ENCODE measurements at places on chromosomes 11 and 22.

GRCh38 chr22:44693756-44694155 is 8.2 kb upstream of the PRR5 start:
- no peak for DNase-seq

DNA sequence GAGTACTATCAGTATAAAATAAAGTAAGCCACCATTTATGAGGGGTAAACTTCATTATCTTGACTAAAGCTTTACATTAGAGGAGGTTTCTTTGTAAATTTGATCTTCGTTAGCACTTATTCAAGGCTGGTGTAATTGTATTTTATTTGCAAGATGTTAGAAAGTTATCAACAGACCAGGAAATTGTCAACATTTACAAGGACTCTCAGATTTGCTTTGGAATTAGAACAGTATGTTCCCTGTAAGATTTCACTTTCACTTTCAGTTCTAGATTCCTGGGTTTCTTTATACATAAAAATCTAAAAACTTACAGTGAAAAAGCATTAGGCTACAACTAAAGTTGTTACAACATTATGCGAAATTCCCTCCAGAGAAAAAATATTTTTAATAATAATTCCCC is 4.6 kb upstream of the BIRC3 start:
- DNase-seq: no peak

DNA sequence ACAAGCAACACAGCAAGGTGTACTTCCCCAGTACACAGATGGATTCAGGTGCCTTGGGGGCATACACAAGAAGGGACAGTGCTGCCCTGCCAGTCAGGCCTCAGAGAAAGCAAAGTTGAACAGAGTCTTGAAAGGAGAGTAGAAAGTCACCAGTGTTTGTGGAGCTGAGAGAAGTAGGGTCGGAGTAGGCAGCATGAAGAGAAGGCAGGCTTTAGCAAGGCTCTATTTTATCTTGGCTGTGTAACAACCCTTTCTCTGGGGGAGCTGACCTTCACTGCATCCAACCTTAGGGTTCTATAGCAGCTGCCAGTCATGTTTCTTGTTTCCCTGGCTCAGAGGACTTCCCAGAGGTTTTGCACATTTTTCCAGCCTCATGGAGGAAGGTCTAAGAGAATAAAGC is 77.4 kb upstream of the BLID start:
- DNase-seq: no peak

- DNase-seq: no peak
Measured at GRCh38 chr11:63502252-63502820, 3.5 kb upstream of the LGALS12 start.

DNA sequence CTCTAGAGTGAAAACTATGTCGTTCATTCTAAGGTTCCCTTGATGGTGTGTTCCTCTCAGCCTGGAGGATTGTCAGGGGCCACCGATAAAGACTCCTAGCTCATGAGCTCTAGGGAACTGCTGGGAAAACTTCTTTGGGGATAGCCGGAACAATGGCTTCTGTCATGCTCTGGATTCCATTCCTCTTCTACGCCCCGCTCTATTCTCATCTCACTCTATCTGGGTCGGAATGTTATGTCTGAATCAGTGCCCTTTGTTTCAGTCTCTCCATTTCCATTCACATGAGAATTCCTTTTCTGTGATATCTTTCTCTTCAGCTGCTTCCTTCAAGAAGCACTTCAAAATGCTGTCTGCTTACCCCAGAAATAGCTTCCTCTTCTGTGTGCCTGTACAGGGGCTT is 16.9 kb upstream of the SLCO2B1 start:
- DNase-seq: no peak

GRCh38 chr11:72764503-72764902 is 12.3 kb upstream of the ARAP1 start:
- DNase-seq: no peak

DNA sequence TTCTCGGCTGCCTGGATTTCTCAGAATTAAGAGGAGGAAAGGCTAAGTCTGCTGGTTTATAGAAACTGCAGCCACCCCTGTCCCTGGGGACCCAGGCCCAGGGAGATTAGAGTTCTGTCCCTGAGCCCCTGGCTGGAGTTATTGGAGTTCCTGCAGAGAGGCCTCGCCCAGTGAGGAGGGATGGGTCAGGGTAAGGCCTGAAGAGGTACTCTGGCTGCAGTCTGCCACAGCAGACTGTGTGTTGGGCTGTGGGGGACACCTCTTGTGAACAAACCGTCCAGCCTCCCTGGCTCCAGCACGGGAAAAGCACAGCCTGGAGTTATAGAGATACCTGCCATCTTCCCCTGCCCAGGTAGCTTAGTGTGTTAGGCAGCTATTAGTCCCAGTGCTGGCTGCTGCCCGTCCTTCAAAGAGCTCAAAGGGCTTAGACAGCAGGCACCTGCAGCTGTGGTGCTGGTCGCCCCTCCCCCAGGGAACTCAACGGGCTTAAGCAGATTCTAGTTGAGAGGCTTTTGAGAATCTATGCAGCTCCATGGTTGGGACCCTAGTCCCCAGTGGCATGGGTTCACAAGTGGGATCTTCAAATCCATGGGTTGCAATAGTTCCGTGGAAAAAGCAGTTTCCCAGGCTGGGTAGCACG is 36.6 kb upstream of the MUC15 start:
- no peak for DNase-seq

GRCh38 chr11:77214557-77214956 is 86.5 kb downstream of the MYO7A start:
- no peak for DNase-seq

DNA sequence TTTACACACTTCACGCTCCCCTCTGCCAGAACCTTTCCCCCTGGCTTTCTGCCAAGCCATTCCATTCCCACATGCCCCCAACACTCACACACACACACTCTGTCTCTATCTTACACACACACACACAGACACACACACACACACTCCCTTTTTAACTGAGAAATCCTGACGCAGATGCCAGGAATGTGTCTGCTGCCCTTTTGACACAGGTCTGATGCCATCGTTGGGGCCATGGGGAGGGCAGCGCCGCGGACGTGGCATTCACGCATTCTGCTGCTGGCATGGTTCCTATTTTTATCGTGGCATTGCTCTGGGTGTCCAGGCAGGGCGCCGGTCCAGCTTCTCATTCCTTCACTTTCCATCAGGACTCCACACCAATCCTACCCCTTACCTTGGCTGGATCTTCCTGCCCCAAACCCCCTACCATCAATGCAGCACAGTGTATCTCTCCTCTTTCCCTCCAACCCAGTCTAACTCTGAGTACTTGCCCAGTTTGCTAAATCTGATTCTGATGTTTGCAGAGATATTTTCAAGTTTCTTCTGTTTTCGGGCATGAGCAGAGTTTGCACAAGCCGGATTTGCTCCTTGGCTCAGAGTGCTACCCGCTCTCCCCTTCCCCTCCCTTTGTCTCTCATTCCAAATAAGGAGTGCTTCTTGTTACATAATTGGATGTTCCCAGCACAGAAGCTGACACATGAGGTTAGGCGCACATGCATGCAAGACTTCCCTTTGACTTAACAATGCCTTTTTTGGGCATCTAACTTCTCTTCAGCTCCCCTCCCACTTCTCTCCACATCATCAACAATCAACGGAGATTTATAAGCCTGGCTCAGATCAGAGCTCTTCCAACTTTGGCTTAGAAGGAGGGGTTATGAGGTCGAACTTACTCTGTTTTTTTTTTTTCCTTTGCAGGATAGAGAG is 18.8 kb downstream of the SNX19 start:
- no peak for DNase-seq

DNA sequence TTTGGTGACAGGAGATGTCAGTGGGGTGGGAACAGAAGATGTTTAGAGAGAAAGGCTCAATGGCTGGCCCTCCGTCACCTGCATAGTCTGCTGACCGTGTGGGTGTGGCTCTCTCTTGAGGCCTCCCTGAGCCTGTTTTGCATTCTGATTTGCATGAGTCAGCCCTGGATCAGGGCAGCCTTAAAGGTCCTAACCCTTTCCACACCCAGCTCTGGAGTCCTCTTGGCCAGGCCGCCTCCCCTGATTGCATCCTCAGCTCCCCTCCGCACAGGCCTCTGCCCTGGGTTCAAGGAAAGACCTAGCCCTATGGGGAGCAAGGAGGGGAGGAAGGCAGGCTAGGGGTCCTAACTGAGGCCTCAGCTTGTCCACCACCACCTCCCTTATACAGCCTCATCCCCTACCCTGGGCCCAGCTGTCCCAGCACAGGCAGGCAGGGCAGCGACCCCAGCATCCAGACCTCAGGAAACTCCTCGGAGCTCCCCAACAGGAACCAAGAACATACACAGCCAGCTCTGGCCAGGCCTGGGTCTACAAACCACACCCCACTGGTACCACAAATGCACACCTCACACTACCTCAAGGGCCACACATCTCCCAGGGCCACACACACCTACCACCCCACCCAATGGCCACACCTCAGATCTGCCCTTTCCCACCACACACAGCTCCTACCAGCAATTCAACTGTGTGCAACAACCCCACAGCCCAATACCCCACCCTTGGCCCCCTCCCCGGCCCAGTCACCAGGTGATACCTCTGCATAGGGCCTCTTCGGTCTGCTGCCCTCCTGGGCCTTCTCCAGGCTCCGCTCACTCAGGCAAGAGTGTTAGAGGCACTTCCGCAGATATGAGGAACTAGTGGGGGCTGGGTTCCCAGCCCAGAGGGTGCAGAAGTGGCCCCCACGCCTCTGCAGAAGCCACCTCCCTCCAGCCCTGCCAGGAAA is 13.7 kb downstream of the ARAP1 start:
- DNase-seq: no peak

GRCh38 chr11:114042234-114042633 is 17.3 kb upstream of the ZBTB16 start:
- no peak for DNase-seq

- no peak for DNase-seq
Measured at GRCh38 chr11:109680127-109680526, 258.1 kb downstream of the C11orf87 start.

- no peak for DNase-seq
Measured at GRCh38 chr11:8032576-8033304, 45.6 kb downstream of the EIF3F start.

GRCh38 chr11:121063728-121064127 is 37.3 kb upstream of the TECTA start:
- no peak for DNase-seq

- no peak for DNase-seq
Measured at GRCh38 chr11:27011560-27012233, 17.8 kb downstream of the FIBIN start.

DNA sequence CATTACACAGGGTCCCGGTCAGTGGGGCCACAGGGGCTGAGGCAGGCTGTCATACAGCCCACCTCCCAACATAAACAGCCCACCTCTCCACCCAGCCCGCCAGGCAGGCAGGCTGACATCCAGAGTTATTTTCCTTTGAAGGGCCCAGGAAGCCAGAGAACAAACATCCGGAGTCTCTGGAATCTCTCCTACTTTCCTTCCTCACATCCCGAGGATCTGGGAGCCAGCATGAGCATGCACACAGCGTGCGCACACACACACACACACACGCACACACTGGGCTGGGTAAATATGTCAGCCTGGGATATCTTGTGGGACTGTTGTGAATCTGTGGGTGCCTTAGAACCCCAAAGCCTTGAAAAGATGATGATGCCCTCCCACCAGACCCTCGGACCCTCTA is 55.4 kb downstream of the PDE2A start:
- no peak for DNase-seq

- DNase-seq: no peak
Measured at GRCh38 chr11:35463331-35463751, 44.0 kb upstream of the SLC1A2 start.

GRCh38 chr22:46077669-46078099 is 72.6 kb upstream of the PPARA start:
- DNase-seq: no peak

DNA sequence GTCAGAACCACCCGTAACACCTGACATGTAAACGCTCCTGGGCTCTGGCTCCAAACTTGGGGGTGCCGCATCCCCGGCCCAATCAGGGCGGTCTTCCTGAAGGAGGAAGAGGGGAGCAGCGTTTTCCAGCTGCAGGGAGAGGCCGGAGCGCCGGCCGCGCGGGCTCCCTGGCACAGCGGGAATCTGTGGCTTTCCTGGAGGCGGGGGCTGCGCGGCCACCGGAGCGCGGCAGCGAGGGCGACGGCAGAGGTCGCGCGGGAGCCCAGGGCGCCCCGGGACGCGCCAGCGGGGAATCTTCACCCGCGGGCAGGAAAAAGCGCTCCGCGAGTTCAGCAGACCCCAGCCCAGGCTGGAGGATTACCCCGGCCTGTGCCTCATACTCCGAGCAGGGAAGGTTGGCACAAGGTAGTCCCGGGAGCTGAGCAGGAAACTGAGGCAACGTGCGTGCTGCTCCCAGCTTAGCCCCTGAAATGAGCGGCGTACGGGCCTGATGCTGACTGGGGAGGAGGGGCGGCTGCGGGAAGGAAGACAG is 600 bp upstream of the ESAM start:
- no peak for DNase-seq

- DNase-seq: no peak
Measured at GRCh38 chr11:65208785-65209710, 27.3 kb downstream of the CAPN1 start.

- DNase-seq: no peak
Measured at GRCh38 chr22:19591568-19591967, 67.4 kb upstream of the CLDN5 start.

DNA sequence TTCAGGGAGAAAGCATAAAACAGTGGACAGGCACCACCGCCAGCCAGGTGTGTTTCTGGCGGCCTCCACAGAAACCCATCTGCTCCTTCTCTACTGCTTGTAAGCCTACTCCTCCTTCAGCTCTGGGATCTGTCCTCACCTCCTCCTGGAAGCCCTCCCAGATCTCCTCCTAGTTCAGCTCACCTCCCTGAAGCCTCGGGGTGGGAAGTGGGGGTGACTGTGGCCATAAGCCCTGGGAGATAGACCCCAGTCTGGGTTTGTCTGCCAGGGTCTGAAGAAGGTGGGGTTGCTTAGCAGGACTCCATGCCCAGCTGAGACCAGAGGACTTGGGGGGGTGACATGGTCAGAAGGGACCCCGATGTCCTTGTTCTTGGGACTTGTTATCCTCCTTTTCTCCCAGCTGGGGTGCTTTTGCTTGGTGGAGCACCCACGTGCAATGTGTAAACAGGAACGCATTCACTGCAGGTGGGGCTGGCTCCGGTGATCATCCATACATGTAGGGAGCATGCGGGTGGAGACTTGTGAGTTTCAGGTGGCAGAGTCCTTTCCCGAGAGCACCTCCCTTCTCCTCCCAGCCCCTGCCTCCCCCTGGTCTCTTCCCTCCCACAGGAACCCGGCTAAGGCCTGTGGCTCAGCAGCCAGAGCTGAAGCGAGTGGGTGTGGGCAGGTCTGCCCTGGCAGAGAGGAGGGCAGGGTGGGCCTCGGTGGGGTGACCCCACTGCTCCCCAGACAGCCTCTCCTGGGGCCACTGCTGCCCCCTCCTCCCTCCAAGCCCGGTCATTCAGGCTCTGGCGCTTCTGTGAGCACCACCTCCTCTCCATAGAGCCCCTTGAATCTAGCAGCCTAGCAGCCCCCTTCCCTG is 25.9 kb downstream of the MRGPRG start:
- DNase-seq: no peak

- DNase-seq: no peak
Measured at GRCh38 chr11:79449040-79449439, 8.2 kb upstream of the TENM4 start.

DNA sequence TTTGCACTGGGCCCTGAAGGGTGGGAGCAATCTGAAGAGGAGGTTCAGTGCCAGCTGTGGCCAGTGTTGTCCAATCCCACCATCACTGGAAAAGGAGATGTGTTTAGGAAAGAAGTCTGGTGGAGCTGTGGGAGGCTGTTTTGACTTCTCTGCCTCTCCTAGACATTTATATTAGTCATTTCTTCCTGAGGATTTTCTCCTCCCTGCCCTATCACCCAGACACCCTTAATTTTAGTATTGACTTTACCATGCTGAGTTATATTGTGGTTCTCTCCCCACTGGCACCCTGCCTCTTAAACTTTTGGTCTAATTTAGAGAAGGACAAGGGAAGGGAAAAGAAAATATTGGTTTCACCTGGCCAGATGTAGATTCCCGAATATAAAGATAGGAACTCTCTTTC is 159.1 kb downstream of the WNT11 start:
- no peak for DNase-seq

- DNase-seq: no peak
Measured at GRCh38 chr11:125020342-125020741, 42.8 kb upstream of the SLC37A2 start.

Measured in stimulated activated naive CD4-positive, alpha-beta T cell treated with Interleukin-2 at 50 U/mL for 16 hours (primary cell).